ENCODE measurements at places on chromosomes 3 and 15. TPM values are rescaled to one million over a fixed set of nuclear protein-coding genes. Genes with fewer than 3 reads are reported as not detected.

CCR1 gene
- 8.9 TPM for polyA plus RNA-seq

SCAMP5 gene
- 13.8 TPM for polyA plus RNA-seq

HTD2 gene
- 10.8 TPM for polyA plus RNA-seq

DNA sequence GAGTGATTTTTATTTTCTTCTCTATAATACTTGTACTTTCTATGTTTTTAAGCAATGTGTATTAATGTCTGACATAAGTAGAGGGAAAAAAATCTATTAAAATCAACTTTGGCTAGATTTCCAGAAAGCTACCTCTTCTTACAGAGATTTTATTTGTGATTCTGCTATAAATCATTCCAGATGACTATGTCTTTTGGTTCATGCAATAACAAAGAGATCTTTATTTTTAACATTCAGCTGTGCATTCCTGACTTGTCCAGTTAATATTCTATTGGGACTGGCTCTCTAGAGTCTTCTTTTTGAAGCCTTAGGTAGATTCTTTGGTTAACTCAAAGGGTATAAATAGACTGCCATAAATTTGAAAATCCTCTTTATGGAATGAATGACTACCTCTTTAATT, 74.3 kb upstream of the ARPP21 start:
- no peak for DNase-seq

DNA sequence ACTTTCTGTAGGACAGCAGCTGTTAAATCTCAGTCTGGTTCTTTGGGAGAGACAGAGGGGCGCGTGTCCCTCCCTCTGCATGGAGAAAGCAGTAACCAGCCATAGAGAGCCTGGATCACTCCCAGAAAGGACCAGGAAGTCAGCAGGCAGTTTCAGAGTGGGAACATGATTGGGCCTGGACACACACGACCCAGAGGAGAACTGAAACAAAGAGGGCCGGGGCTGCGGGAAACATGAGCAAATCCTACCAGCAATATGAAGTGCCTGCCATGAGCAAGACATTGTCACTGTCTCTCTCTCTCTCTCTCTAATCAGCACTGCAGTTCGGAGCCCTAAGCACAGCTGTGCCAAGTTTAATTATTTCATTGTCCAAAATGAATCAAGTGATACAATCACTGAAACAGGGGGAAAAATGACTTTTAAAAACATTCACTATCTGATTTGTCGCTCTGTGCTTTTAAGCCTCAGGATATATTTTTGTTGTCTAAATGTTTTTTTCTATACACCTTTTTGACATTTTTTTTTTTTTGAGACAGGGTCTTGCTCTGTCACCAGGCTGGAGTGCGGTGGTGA, 17.6 kb downstream of the MUC13 start:
- DNase-seq, result peak; percentile 17

GRCh38 chr15:72141171-72142084, 23.2 kb downstream of the SENP8 start:
- peak; percentile 24 for DNase-seq
